ENCODE measurements at places on chromosomes 2 and 18.
A peak's percentile ranks its signal among the peaks of the same experiment; 100 is the strongest.

DNA sequence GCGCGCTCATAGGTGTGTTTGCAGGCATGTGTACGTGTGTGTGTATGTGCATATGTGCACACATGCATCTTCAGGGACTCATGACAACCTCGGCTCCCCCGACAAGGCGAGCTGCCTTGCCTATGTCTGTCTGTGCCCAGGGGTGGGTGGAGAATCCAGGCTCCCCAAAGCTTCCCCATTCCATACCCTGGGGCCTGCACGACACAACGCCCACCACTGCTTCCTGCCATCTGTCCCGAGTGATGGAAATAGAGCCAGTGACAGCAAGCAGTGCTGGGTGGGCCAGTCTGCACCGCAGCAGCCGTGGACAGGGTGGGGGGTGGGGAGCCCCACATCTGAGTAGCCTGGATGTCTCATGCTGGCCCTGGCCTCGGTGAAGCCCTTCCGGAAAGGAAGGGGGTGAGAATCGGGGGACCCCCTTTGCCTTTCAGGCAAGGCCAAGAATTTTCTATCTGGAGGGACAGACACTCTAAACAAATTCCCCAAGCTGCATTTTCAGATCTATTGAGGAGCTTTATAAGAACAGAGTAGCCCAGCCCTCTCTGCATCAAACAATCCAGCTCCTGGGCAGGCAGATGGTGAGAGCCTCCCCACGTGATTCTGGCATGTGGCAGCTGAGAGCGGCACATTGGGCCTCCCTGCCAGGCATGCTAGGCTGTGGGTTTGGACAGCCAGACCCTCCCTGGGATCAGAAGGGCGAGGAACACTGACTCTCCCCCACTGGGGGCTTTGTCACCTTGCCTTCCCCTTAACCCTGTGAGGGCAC is 4.9 kb downstream of the KCNIP3 start:
- no peak for DNase-seq

DNA sequence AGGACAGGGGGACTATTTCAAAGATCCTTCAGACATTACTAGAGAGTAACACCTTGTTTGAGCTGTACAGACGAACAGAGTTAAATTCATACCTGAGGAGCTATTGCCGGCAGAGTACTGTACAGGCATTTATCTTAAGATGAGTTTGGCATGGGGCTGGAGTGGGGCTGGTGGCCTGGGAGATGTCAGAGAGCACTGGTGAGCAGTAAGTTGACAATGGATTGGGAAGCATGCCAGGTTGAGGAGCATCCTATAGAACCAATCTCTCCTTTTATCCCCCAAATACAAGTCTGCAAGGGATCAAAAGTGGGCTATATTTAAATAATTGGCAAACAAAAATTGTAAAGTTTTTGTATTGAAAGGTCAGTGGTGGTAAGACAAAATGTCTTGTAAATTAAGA is 58.6 kb downstream of the ADCYAP1 start:
- no peak for DNase-seq

GRCh38 chr2:18445433-18446320 is 114.8 kb downstream of the RDH14 start:
- DNase-seq, result no peak

DNA sequence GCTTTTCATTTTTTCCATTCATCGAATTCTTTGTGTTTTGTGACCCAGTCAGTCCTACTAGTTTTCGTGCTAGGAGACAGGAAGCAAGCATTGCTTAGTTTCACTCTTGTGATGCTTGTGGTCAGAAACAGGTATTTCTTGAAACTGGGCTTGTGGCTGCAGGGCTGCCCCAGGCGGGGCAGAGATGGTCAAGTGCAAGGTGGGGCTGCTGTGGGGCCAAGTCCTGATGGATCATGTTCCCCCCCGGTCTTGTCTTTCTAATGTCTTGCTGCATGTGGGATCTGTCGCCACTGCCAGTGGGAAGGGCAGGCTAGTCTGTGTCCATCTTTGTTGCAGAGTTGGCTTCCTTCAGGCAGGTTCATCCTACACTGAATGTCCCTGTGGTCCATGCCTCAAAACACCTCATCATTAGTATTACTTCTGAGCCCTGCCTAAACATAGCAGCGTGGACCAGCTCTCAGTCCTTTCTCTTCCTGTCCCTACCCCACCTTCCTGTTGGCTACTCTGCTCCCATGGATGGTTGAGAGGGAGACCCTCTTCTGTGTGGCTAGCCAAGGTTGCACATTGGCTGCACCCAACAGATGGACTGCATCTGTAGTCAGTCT is 38.7 kb downstream of the INPP4A start:
- DNase-seq, result no peak

GRCh38 chr2:227939271-227940027 is 68.0 kb downstream of the DAW1 start:
- DNase-seq, result peak; percentile 58

DNA sequence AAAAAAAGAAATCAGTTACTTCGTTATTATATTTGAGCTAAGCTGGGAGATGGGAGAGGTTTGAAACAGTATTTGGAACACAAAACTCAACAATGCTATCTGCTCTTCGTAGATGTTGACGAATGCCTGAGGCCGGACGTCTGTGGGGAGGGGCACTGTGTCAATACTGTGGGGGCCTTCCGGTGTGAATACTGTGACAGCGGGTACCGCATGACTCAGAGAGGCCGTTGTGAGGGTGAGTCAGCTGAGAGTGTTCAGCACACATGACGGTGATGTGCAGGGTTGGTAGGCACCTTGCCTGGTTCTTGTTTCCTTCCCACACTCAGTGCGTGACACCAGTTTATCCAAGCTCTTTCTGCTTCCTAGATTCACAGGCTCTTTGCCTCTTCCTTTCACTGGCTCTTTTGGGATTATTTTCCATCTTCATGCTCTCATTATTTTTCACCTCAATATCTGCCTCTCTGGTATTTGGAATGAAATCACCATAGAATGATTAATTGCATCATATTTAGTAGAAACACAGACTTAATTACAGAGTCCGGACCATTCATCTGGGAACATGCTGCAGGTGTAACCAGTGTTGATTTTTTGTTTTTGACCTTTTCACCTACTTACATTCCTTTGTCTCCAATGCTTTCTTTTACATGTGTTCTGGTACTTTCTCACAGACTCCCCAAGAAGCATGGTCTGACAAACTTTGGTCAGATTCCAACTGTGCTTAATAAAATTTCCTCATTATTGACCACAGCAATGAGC is 200.6 kb upstream of the RASGRP3 start:
- no peak for DNase-seq

DNA sequence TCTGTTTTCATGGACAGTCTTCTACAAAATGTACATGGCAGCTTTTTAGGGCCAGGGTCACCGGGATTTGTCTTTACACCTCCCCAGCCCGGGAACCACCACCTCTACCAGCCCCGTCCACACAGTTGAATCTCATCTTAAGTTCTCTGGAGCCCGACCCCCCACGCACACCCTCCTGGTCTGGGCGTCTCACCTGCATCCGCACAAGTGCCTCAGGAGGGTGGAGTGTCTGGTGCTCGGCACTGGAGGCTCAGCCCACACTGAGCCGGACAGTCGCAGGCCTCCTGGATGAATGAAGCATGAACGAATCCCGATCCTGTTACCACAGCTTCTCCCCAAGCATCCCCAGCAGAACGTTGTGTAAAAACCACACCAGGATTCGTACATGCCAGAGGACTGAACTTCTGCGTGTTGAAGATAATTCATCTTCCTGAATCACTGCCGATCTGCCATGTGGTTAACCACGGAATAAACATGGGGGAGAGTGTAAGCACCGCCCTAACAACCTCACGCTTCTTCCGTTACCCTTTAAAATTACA is 162.0 kb downstream of the RTP5 start:
- DNase-seq, result no peak

All from NCI-H2081 treated with DMSO at 0.1 percent for 48 hours (cell line).